Activated T-helper 1 cell treated with anti-CD3 and anti-CD28 coated beads, Interleukin-12 subunit alpha, Interleukin-12 subunit beta, Interleukin-2, Interleukin-4 antibody, amounts not matched to agents 30 ng/mL and 10 ng/mL and 1 ng/mL, durations not matched to agents 14 hours and 24 hours and 36 hours (primary cell): ENCODE measurements at places on chromosomes 6 and 20.

DNA sequence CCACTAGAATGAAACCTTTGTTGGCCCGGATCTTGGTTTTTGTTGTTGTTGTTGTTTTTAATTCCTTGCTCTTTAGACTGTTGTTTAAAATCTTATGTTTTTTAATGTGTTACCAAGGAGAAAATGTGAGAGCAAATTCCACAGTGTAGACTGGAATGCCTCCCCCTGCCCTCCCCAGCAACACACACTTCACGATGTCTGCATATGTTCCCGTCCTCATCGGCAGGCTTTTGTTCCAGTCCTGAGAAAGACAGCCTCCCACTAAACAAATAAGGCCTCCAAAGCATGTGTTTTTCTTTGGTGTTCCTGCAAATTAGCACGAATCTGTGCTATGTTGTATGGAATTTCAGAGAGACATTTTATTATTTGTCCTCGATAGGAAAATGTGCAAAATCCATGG, 263.3 kb upstream of the QKI start:
- no peak overlapping the region for H3K4me3 ChIP-seq
- H3K27ac ChIP-seq: no peak overlapping the region
- peaks cover 2% of the 10 kb centered on the region for H3K27me3 ChIP-seq
- H3K4me1 ChIP-seq: no peaks in the 10 kb centered on the region
- H3K36me3 ChIP-seq: no peaks in the 10 kb centered on the region
- DNase-seq: no peak

DNA sequence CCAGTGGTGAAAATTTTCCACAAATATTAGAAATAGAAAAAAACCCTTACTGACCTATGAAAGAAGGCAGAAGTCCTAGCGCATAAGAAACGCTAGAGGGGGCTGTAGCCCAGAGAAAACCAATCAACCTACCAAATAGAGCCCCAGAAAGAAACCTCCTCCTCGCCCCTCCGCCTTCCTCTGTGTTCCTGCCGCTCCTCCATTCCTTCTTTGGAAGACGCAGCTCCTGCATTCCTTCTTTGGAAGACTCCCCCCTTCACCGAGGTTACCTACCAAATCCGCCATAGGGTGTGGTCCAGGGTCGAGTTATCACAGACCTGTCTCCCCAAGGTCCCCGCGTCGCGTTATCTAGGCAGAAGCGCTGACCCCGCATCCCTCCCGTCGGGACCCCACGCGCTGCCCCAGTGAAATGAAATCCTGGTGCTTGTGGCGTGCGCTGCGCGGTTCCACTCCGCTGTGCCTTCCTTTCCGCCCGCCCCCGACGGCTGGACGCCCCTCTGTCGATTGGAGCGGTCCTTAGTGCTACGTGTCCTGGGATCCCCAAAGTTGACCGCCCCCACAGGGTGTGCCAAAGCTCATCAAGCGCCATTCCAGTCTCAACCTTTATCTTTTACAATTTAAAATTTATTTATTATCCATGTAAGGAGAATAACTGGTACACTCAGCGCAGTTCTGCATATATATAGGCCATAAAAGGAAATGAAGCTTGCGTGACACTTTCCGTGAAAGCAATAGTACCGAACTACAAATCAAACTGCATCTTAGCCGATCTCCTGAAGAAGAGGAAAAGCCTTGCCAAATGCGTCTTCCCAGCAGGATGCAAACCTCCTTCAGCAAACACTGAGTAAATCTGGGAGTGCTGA, 13.0 kb downstream of the RPP21 start:
- H3K4me1 ChIP-seq: peaks cover 10% of the 10 kb centered on the region
- H3K27me3 ChIP-seq: peaks cover 73% of the 10 kb centered on the region
- H3K36me3 ChIP-seq: no peaks in the 10 kb centered on the region
- H3K4me3 ChIP-seq: peak overlapping the region; percentile 82
- no peak overlapping the region for H3K27ac ChIP-seq

- peaks cover 6% of the 10 kb centered on the region for H3K27me3 ChIP-seq
- peaks cover 50% of the 10 kb centered on the region for H3K4me1 ChIP-seq
- H3K4me3 ChIP-seq: no peak overlapping the region
- DNase-seq: no peak
- peak overlapping the region; percentile 26 for H3K27ac ChIP-seq
Observed at GRCh38 chr6:108941859-108942258, 93.6 kb downstream of the ARMC2 start.

DNA sequence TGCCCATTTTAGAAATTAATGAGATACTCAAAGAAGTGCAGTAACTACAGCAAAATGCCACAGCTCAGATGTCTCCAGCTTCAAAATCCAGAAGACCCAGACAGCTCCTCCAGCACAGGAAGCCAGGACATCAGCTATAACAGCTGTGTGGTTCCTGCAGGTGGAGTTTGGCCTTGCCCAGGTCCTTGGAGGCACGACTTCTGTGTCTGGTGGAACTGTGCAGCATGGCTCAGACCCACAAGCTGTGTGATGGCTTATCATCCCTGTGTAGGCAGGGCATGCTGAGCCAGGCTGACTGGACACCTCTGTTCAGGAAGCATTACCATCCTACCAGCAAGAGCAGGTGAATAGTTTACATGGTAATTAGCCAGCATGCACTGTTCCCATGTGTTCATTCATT, 26.5 kb upstream of the CD93 start:
- H3K27me3 ChIP-seq: peaks cover 5% of the 10 kb centered on the region
- DNase-seq: no peak
- H3K4me1 ChIP-seq: no peaks in the 10 kb centered on the region
- H3K27ac ChIP-seq: no peak overlapping the region
- H3K36me3 ChIP-seq: no peaks in the 10 kb centered on the region

DNA sequence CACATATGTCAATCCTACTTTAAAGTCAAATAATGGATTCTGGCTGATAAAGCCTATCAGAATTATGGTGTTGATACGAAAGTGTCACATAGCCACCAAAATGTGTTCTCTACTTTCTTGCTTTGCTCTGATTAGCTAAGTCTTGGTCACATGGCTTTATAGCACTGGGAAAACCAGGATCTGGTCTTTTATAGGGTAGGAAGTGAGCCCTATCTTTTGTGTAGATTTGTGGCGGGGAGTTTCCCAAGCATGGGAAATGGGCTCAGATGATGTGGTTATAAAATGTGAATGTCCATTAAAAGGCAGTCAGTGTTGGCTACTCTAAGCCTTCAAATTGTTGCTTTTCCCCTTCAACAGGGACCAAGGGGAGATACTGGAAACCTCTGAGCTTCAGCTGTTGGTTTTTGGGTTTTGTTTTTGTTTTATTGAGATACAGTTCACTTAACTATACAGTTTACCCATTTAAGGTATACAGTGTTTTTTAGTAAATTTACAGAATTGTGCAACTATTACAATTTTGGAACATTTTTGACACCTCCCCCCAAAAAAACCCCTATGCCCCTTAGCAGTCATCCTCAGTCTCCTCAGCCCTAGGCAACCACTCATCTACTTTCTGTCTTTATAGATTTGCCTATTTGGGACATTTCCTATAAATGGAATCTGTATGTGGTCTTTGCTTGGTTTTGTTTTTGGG, 12.2 kb downstream of the RRP36 start:
- H3K36me3 ChIP-seq: peaks cover 33% of the 10 kb centered on the region
- H3K4me1 ChIP-seq: peaks cover 6% of the 10 kb centered on the region
- H3K27me3 ChIP-seq: no peaks in the 10 kb centered on the region
- DNase-seq: no peak

DNA sequence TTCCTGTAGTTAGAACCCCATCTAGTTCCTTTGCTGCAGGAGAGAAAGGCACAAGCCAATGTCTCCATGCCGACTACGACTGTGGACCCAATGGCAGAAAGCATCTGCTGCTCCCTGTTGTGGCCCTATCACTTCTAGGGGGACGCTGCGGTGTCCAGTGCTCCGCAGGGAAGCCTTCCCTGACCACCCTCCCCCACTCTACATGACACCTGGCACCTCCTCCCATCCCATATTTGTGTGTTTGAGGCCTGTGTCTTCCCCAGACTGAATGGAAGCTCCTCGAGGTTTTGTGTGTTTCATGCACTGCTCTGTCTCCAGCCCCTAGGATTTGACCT, 159.5 kb downstream of the DTNBP1 start:
- H3K36me3 ChIP-seq: peaks cover 45% of the 10 kb centered on the region
- H3K4me1 ChIP-seq: peaks cover 4% of the 10 kb centered on the region
- no peaks in the 10 kb centered on the region for H3K27me3 ChIP-seq
- no peak overlapping the region for H3K27ac ChIP-seq
- no peak for DNase-seq

DNA sequence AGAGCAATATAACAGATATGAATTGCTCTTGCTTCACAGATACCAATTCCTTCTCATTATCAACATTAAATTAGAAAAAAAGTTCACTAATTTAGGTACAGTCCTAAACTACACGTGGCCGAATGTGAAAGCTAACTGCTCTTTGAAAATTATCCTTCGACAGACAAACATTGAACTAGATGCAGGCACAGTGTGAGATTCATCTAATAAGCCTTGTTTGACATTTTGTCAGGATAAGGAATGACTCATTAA, 1.1 kb downstream of the FAM184A start:
- H3K27me3 ChIP-seq: peaks cover 8% of the 10 kb centered on the region
- H3K4me1 ChIP-seq: peaks cover 52% of the 10 kb centered on the region
- peak overlapping the region; percentile 79 for H3K4me3 ChIP-seq
- DNase-seq: no peak

- no peak overlapping the region for H3K27ac ChIP-seq
- H3K4me1 ChIP-seq: no peaks in the 10 kb centered on the region
- no peak for DNase-seq
- H3K27me3 ChIP-seq: peaks cover 3% of the 10 kb centered on the region
Observed at GRCh38 chr6:131894493-131895424, 56.4 kb downstream of the CCN2 start.

GRCh38 chr6:73285674-73286283, 22.8 kb upstream of the KHDC1 start:
- no peak for DNase-seq
- H3K27me3 ChIP-seq: no peaks in the 10 kb centered on the region
- H3K36me3 ChIP-seq: no peaks in the 10 kb centered on the region
- H3K27ac ChIP-seq: no peak overlapping the region

GRCh38 chr6:105733556-105734162, 330.8 kb upstream of the PREP start:
- H3K36me3 ChIP-seq: peaks cover 20% of the 10 kb centered on the region
- H3K4me1 ChIP-seq: peaks cover 44% of the 10 kb centered on the region
- H3K4me3 ChIP-seq: no peak overlapping the region
- peaks cover 4% of the 10 kb centered on the region for H3K27me3 ChIP-seq
- no peak overlapping the region for H3K27ac ChIP-seq

- no peak overlapping the region for H3K27ac ChIP-seq
- H3K27me3 ChIP-seq: peaks cover 16% of the 10 kb centered on the region
- no peaks in the 10 kb centered on the region for H3K36me3 ChIP-seq
- H3K4me1 ChIP-seq: no peaks in the 10 kb centered on the region
Observed at GRCh38 chr6:6892744-6893583, 214.8 kb upstream of the RREB1 start.

GRCh38 chr6:101150226-101150625, 243.3 kb upstream of the GRIK2 start:
- no peaks in the 10 kb centered on the region for H3K27me3 ChIP-seq
- no peak for DNase-seq

DNA sequence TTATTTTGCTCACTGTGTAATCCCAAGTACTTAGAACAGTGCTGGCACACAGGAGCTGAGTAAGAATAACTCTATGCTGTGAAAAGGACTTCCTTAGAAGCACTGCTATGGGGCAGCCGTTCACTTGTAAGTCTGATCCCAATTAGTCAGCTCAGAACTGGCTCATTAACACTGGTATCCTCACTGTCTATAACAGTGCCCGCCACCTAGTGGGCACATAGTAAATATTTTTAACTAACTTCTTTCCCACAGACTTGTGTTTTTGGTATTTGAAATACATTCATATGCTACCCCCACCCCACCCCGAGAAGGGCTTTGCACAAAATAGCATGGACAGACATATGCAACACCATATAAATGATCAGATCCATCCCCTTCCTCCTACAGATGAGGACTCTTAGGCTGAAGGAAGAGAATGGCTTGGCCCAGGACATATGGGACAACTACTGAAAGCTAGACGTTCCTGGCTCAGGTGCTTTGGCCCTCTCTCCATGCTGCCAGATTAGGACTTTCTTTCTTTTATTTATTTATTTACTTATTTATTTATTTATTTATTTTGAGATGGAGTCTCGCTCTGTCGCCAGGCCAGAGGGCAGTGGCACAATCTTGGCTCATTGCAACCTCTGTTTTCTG, 47.1 kb downstream of the DST start:
- peaks cover 29% of the 10 kb centered on the region for H3K4me1 ChIP-seq
- peak; percentile 17 for DNase-seq
- no peak overlapping the region for H3K4me3 ChIP-seq

GRCh38 chr6:28789553-28790083, 134.2 kb downstream of the TRIM27 start:
- peak overlapping the region; percentile 67 for H3K27ac ChIP-seq
- peak overlapping the region; percentile 62 for H3K4me3 ChIP-seq
- DNase-seq: no peak

- H3K4me1 ChIP-seq: peaks cover 7% of the 10 kb centered on the region
- H3K36me3 ChIP-seq: no peaks in the 10 kb centered on the region
- H3K27me3 ChIP-seq: peaks cover 3% of the 10 kb centered on the region
- H3K4me3 ChIP-seq: no peak overlapping the region
Observed at GRCh38 chr6:163667372-163668060, 253.0 kb downstream of the QKI start.

- DNase-seq: no peak
- no peaks in the 10 kb centered on the region for H3K4me1 ChIP-seq
- no peak overlapping the region for H3K4me3 ChIP-seq
- H3K27me3 ChIP-seq: peaks cover 7% of the 10 kb centered on the region
- no peaks in the 10 kb centered on the region for H3K36me3 ChIP-seq
- H3K27ac ChIP-seq: no peak overlapping the region
Observed at GRCh38 chr20:45626540-45626939, 3.0 kb upstream of the WFDC10A start.

GRCh38 chr6:137589067-137589848, 95.1 kb upstream of the OLIG3 start:
- peaks cover 8% of the 10 kb centered on the region for H3K4me1 ChIP-seq
- no peak overlapping the region for H3K4me3 ChIP-seq

GRCh38 chr20:48339986-48340882, 487.6 kb downstream of the PREX1 start:
- no peak for DNase-seq
- no peak overlapping the region for H3K27ac ChIP-seq
- peaks cover 8% of the 10 kb centered on the region for H3K27me3 ChIP-seq

- peaks cover 2% of the 10 kb centered on the region for H3K4me1 ChIP-seq
- peaks cover 21% of the 10 kb centered on the region for H3K27me3 ChIP-seq
- H3K4me3 ChIP-seq: no peak overlapping the region
- H3K27ac ChIP-seq: no peak overlapping the region
- no peaks in the 10 kb centered on the region for H3K36me3 ChIP-seq
Observed at GRCh38 chr6:40336296-40336695, 250.9 kb downstream of the LRFN2 start.

DNA sequence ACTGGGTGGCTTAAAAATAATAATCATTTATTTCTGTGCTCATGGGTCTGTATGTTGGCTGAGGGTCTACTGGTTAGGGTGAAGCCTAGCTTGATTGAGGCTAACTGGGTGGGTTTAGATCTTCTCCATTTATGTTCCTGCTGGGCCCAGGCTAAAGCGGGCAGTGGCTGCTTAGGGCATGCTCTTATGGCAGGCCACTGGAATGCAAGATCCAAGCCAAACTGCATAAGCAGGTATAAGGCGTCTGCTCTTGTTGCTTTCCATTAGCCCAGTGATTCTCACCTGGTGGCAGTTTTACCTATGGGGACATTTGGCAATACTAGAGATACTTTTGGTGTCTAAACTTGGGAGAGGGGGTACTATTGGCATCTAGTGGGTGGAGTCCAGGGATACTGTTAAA, 44.5 kb downstream of the QKI start:
- peaks cover 22% of the 10 kb centered on the region for H3K36me3 ChIP-seq
- peak overlapping the region; percentile 40 for H3K4me3 ChIP-seq
- H3K27ac ChIP-seq: peak overlapping the region; percentile 65
- DNase-seq: no peak
- peaks cover 65% of the 10 kb centered on the region for H3K4me1 ChIP-seq

GRCh38 chr6:44255871-44256774, 1.2 kb downstream of the SLC35B2 start:
- H3K4me1 ChIP-seq: peaks cover 75% of the 10 kb centered on the region
- H3K27me3 ChIP-seq: no peaks in the 10 kb centered on the region
- peak overlapping the region; percentile 90 for H3K4me3 ChIP-seq
